DND-41 (cell line): ENCODE measurements at places on chromosomes 11 and 22.

GRCh38 chr22:36783743-36784142 is 7.8 kb upstream of the IFT27 start:
- no peak for DNase-seq

GRCh38 chr11:19026862-19027261 is 33.7 kb downstream of the MRGPRX2 start:
- DNase-seq: no peak

DNA sequence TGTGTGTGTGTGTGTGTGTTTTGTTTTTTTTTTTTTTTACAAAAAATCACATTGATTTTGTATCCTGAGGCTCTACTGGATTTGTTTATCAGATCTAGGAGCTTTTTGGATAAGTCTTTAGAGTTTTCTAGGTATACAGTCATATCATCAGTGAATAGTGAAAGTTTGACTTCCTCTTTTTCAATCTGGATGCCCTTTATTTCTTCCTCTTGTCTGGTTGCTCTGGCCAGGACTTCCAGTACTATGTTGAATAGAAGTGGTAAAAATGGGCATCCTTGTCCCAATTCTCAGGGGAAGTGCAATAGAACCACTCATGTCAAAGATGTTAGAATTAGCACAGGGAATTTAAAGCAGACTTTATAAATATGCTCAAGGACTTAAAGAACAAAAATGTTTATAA is 32.6 kb upstream of the PRDM11 start:
- no peak for DNase-seq

DNA sequence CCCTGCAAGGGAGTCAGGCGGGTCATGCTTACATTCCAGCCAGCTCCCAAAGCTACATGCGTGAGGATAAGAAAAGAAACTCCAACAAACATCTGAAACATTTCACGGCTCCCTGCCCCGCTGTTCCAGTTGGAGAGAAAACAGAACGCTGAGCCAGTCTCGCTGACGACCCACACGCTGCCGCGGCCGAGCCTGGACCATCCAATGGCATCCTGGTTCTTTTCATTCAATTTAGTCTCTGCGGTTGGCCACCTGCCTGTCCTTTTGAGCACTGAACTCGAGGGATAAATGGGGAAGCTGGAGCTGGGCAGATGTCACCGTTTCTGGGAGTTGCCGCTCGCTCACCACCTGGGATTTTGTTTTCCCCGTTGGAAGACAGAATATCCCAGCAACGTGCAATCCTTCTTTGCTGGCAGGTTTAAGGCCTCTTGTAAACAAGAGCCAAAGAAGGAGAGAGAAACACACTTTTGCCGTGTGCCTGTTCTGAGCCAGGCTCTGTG is 45.3 kb upstream of the SHISAL1 start:
- DNase-seq: no peak

DNA sequence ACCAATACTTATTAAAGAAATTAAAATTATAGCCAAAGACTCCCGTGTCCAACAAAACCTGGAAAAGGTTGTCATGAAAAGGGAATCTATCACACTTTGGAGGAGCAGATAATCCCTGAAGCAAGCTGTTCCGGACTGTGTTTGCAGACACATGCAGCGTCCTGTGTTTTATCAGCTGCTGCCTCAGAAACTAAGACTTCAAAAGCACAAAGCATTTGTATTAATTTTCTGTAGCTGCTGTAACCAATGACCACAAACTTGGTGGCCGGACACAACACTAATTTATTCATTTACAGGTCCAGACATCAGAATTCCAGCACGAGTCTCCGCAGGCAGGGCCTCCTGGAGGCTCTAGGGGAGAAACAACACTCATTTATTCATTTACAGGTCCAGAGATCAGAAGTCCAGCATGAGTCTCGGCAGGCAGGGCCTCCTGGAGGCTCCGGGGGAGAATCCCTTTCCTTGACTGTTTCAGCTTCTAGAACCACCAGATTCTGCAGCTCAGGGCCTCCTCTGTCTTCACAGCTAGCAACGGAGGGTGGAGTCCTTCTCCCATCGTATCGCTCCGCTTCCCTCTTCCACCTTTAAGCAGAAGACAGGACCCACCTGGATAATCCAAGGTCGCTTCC is 465.3 kb downstream of the BRD1 start:
- no peak for DNase-seq

GRCh38 chr11:57230791-57231538 is 6.1 kb downstream of the APLNR start:
- no peak for DNase-seq

GRCh38 chr11:86615487-86615886 is 56.9 kb downstream of the ME3 start:
- DNase-seq: no peak

- no peak for DNase-seq
Measured at GRCh38 chr11:13119941-13120520, 110.9 kb downstream of the RASSF10 start.

DNA sequence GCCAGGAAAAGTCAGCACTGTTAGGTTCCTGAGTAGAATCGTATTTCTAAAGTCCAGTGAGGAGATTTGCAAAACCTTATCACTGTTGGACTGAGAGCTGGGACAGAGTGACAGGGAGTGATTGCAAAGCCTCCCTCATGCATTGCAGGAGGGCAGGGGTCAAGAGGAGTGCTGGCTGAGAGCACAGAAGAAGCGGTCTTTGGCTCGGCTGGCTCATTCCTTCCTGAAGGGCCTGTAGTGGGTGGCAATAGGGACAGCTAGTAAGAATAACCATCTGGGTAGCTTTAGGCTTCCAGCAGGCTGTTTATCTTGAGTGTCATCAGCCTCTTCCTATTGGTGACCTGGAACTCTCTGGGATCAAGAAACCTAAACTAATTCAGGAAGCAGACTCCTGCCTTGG is 53.4 kb downstream of the CD44 start:
- no peak for DNase-seq

DNA sequence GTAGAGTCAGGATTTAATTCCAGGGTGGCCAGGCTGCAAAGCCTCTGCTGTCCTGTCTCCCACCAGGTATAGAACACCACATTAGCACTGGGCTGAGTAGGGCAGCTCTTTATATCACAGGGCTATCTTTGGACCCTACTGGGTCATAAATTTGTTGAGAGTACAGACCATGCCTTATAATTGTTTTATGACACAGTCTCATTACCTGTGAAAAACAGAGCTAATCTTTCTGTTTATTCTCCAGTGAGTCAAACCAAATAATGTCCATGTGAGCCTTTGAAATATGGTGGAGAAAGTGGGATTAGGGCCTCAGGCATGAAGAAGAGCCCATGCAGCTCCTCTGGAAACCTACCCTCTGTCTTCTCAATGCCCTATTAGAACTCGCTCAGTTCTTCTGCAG is 49.6 kb upstream of the KIRREL3 start:
- no peak for DNase-seq

DNA sequence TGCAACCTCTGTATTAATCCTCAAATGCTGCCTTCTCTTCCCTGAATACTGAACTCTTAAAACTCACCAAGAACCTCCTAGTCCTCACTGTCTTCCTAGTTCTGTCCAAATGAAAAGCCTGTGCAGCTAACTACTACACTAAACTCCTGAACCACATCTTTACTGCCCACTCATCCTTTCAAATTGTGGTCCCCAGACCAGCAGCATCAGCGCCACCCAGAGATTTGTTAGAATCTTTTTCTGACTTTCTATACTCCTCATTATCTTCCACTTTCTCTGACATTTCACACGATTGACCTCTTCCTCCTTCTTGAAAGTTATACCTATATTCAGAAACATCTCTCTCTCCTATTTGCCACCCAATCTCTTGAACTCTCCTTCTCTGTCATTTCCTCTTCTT is 461.3 kb downstream of the DLG2 start:
- DNase-seq: no peak

GRCh38 chr22:25956801-25957200 is 212.5 kb upstream of the SEZ6L start:
- no peak for DNase-seq

GRCh38 chr11:44574610-44575287 is 9.3 kb downstream of the CD82 start:
- DNase-seq: peak; percentile 78

DNA sequence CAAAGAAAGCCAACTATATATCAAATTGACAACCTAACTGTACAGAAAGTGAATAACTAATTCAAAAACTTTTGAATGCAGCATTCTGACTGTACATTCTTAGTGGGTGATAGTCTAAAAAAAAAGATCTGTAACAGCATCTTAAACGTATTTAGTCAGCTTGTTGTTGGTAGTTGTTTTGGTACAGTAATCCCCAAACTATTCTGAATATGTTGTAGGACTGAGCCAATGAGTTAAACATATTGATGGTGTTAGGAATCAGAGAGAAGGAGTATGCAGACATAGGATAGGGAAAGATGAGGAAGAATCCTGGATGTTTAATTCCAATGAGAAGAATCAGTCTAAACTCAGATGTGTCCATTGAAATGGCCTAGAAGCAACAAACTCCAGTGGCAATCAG is 41.9 kb upstream of the KIRREL3 start:
- DNase-seq: no peak

GRCh38 chr11:48043991-48044512 is 63.7 kb downstream of the PTPRJ start:
- DNase-seq: no peak

DNA sequence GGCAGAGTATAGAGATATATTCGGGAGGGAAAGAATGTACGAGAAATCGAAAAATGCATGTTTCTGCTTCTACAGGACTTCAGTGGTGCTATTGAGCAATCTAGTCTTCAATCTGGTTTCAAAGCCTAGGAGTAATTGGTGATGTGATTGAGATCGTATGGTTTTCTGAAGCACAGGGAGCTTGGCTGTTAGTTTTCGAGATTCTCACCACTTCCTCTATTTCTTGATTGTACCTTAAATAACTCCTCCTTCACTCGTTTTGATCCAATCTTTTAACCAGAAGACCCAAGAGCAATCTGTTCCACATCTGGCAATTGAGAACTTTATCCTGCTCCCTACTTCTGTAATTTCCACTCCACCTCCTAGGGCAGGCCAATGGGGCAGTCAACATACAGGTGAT is 518 bp downstream of the CCDC179 start:
- no peak for DNase-seq

DNA sequence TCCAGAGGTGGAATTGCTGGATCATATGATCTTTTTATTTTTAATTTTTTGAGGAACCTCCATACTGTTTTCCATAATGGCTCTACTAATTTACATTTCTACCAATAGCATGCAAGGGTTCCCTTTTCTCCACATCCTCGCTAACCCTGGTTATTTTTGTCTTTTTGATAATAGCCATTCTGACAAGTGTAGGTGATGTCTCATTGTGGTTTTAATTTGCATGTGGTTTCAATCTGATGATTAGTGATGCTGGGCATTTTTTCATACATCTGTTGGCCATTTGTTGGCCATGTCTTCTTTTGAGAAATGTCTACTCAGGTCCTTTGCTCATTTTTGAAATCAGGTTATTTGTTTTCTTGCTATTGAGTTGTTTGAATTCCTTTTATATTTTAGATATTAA is 15.4 kb upstream of the OR4D5 start:
- DNase-seq: no peak

- DNase-seq: peak; percentile 67
Measured at GRCh38 chr22:30277547-30278344, 11.1 kb upstream of the OSM start.

GRCh38 chr11:112773264-112773663 is 188.0 kb upstream of the NCAM1 start:
- no peak for DNase-seq

GRCh38 chr11:82775736-82776346 is 42.2 kb upstream of the FAM181B start:
- peak; percentile 29 for DNase-seq

DNA sequence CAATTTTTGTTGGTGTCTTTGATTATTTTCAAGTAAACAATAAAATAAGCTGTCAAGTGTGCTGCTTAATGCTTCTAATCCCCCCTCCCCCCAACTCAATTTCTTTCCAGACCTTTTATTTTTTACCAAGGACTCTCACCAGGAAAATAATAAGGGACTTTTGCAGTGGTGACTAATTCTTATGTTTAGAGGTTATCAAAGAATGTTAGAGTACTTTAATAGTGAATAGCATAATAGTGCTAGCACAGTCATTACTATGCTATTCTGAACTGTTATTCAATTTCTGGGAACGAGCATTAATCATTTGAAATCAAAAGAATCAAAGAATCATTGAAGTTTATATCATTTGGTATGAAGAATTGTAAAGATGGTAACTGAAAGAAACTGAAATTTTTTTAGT is 251.4 kb downstream of the DDX10 start:
- no peak for DNase-seq

- no peak for DNase-seq
Measured at GRCh38 chr22:36865346-36865745, 4.5 kb downstream of the NCF4 start.

DNA sequence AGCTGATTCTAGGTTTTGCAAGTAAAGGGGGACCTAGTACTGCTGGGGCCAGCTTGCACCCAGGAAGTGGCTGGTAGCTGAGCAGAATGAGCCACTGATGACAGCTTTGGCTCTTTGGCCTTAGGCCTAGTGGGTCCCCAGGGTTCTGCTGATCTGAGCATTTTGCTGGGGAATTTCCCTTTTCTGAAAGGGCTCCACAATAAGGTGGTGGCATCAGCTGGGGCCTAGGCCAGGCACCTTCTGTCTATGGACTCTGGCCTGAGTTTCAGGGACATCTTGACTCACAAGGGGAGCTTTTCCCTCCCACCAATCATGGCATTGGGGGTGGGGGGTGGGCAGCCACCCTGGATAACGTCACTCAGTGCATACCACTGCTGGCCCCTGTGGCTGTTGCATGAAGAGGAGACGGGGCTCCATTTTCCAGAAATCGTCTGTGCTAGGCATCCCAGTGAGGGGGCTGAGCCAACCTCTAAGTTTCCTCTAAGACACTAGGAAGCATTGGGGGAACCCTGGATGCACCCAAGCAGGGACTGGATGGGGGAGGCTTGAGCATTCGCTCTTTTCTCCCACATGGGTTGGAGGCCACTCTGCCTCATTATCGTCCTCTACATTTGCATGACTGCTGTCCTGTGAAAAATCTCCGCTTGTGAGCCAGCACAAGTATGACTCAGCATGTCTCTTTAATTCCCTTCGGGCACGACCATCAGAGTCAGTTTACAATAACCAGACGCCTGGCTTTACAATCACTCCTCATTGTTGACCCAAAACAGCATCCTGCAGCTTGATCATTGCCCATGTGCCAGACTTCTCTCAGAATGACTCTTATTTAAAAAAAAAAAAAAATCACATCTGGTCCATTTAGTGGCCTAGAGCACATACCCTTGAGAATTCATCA is 145.0 kb upstream of the THY1 start:
- DNase-seq: no peak

GRCh38 chr11:18785411-18785810 is 6.2 kb downstream of the PTPN5 start:
- DNase-seq: no peak

DNA sequence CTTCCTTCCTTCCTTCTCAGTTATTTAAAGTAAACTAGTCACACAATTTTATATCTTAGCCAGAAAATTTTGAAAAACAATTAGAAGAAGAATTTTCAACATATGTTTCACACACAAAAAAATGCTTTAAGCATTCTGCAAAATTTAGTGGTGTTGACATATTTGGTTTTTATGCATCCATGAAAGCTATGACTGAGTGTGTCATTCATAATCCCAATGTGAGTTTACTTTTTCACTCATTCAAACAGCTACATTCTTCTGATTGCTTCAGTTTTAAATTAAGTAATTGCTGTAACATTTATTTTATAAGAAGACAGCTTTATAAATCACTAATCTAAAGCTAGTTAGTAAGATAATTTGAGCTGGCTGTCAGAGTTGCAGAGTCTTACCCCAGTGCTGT is 453.5 kb downstream of the LRRC4C start:
- DNase-seq: no peak
